Cerebellum (tissue), 4 donors: ENCODE measurements at places on chromosomes 3 and 15. TPM values are rescaled to one million over a fixed set of nuclear protein-coding genes. Genes with fewer than 3 reads are reported as not detected.

- DNase-seq: no peak
Observed at GRCh38 chr3:190378240-190378891, 9.6 kb upstream of the CLDN16 start.

DNA sequence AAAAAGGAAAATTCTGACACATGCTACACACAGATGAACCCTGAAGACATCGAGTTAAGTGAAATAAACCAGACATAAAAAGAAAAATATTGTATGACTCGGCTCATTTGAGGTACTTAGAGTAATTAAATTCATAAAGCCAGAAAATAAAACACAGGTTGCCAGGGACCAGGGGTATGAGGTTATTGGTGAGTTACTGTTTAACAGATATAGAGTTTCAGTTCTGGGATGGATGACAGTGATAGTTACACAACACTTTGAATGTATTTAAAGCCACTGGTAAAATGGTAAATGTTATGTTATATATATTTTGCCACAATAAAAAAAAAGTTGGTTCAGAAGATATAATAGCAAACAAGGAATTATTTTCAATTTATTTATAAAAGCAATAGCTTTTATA, 436.1 kb upstream of the WNT5A start:
- no peak for DNase-seq

GRCh38 chr3:20022954-20023622, 11.0 kb upstream of the PP2D1 start:
- DNase-seq: no peak

DNA sequence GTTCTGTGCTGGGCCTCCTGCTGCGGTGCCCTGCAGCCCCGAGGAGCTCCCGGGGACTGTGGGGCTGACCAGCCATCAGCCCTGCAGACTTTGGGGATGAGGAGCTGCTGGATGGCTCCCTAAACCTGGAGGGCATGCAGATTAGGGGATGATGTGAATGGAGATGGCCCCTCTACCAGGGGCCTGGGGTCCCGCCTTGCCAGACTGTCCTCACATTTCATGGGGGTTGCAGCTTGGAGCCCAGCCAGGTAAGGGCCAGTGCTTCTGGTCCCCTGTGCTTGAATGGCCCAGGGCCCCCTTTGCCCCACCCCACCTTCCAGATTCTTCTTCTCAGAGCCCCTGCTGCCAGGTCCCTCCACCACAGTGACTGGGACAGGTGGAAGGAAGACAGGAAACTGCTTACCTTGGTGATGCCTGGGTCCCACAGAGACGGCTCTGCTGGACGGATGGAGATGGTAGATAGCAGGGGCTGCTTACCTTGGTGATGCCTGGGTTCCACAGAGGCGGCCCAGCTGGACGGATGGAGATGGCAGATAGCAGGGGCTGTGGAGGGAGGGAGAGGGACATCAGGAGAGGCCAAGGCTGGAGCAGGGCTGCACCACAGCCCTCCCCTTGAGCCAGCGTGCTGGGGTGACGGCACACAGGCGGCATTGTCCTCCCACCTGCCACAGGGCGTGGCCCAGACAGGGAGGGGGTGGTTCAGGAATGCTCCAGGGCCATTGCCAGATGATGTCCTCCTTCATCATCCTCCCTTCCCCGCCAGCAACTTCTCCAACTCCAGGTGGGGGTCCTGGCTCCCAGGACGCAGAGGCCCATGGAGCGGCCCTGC, at the start of gene SPTBN5:
SPTBN5 (minus strand) TSS at position 632 of the 829 bp plus-strand sequence; CDS start at position 76, 556 bp downstream.
- no peak for DNase-seq

Gene SLC15A2
- 15.2 TPM for total RNA-seq

Gene ATP8B4
- total RNA-seq: 15.3 TPM

Gene CA12
- total RNA-seq: 39.9 TPM

DNA sequence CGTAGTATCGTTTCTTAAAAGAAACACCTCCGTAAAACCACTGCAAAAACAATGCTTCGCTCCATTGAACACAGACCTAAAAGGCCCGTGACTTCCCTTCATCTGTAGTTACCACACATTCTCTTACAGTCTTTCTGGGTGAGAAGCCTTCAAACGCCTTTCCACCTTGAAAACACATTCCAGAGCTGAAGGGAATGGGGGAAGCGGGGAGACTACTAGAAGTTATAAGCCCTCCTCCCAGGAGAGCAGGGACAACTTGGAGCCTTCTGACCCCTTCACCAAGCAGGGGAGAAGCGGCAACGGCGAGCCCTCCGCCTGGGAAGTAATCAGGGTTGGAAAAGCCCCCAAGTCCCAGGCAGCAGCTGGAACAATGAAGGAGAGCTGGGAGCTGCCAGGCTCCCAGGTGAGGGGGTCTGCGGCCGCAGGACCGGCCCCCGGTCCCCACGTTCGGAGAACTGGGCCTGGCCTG, 461 bp downstream of the SECISBP2L start:
- peak; percentile 18 for DNase-seq

- DNase-seq: no peak
Observed at GRCh38 chr3:50658416-50658815, 16.3 kb upstream of the DOCK3 start.

GRCh38 chr15:35727627-35728026, 181.7 kb upstream of the DPH6 start:
- no peak for DNase-seq

GRCh38 chr3:178393824-178394223, 142.4 kb upstream of the KCNMB2 start:
- DNase-seq: no peak

DNA sequence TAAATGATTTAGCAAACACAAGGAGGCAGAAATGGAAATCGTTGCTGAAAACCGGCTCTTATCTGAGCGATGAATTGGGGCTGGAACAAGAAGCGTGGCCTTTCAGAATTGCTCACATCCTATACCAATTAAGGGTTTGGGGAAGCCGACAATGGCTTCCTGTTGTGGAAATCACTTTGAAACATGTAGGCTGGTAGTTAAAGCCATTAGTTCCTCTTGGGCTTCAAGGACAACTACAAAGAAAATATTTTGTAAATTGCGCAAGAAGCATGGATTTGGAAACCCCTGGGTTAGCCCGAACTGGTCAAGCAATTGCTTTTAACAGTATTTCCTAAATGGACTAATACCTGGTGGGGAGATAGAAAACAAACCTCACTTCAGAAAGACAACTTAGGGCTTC, 182.4 kb downstream of the ADAMTS9 start:
- DNase-seq: no peak

Gene COLQ
- 2.5 TPM for total RNA-seq

Gene SCAMP5
- 49.6 TPM for total RNA-seq

DNA sequence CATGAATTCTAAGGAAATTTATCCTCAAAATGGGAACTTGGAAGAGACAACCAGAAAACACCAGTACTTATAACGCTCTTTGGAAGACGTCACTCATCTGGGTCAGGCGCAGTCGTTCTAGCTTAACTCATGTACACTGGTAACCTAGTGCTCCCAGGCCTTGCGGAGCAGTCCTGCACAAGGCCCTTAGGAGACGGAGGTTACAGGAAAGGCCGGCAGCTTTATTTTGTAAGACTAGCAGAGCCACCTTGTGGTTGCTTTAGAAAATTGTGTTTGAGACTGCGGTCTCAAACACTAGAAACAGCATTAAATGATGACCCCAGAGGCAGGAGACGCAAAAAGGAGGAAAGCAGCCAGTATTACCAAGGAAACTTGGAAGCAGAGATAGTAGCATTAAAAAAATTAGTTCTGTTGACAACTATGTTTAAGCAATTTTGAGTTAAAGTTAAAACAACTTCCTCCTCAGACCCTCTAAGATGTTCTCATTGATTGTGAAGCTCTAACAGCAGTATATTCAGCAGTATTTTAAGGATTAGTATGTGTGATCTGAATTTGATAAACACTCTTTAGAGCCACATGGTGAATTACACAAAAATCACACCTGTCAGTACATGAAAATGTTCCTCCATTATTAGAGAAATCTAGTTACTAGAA, 141.9 kb upstream of the C2CD4B start:
- peak; percentile 53 for DNase-seq

GRCh38 chr3:38544926-38545325, 48.8 kb downstream of the EXOG start:
- DNase-seq: no peak

DNA sequence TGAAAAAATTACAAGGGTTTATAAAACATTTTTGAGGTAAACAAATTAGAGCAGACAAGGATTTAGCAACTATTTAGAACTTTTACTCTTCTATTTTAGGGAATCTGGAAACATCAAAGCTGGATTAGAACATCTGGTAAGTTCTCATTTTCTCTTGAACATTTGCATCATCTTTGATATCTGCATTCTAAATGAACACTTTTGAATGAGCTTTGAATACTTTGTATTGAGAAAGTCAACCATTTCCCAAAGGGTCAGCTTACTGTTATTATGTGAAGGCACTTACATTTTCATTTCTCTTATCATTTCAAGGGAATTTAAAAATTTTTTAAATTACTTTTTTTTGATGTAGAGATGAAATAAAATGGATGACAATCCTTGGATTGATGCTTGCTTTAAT, 188.1 kb downstream of the RSRC1 start:
- no peak for DNase-seq

DNA sequence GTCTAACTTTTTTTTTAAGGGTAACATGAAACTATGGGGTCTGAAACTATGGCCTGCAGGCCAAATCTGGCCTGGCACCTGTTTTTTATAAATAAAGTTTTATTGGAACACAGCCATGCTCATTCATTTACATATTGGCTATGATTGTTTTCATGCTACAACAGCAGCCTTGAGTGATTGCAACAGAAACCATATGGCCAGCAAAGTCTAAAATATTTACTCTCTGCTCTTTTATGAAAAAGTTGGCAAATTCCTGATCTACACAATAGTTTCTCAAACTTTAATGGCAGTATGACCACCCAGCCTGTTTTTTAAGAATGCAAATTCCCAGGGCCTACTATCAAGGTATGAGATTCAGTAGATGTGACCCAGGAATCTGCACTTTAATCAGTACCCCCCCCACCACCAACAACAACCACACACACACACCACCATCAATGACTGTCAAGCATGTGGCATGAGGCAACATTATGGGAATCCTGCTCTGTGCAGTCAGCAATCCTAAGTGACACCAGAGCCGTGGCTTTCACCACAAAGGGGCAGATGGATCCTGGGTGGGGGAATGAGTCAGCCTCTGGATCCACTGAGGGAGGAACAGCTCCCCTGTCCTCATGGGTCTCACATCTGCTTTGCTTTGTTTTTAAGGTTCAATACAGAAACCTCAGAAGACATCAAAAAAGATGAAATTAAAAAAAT, 142.8 kb downstream of the NTRK3 start:
- DNase-seq: no peak

Gene MME
- 1.8 TPM for total RNA-seq

DNA sequence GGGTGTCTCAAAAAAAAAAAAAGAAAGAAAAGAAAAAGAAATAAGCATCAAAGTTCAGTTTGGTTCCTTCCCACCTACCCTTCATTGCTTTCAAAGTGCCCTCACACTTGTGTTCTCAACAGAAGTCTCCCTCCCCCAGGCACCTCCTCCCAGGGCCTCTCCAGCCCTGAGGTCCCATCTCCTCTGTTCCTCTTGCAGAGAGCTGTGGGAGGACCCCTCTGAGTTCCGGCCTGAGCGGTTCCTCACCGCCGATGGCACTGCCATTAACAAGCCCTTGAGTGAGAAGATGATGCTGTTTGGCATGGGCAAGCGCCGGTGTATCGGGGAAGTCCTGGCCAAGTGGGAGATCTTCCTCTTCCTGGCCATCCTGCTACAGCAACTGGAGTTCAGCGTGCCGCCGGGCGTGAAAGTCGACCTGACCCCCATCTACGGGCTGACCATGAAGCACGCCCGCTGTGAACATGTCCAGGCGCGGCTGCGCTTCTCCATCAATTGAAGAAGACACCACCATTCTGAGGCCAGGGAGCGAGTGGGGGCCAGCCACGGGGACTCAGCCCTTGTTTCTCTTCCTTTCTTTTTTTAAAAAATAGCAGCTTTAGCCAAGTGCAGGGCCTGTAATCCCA, 6.1 kb downstream of the CYP1A2 start:
- no peak for DNase-seq

- DNase-seq: no peak
Observed at GRCh38 chr3:193310914-193311723, 67.4 kb downstream of the ATP13A5 start.
